ENCODE measurements at places on chromosomes 7 and 10.

- no peak for DNase-seq
Measured at GRCh38 chr10:71285180-71285545, 33.9 kb upstream of the SLC29A3 start.

DNA sequence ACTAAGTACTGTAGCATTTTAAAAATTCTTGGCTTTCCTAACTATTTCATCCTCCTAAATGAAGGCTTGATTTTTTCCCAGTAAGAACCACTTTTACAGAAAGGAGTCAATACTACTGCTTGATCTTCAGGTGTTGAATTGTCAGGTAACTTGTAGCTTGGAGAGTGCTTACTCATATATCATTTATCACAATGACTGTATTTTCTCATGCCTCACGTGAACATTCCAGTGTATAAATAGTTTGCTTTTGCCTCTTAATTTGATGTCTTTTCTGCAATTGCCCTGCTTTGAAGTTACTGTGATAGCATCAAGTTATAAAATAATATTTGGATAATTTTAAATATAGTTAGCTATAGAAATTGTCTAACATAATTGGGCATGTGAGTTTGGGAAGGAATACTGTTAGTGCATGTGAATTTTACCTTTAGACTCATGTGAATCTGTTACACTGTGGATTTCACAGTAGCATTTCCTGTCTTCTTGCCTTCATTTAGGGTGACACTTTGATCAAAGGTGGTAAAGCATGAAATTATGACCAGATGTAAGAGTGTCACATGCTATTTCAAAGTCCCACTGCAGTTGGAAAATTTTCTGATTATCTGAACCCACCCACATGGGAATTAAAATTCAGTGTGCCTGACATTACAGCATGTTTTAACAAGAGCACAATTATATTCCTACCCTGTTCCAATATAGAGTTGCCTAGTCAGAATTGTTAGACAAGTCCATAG, 962.8 kb downstream of the DNAJB9 start:
- no peak for DNase-seq

- DNase-seq = no peak
Measured at GRCh38 chr10:28906415-28906814, 229.1 kb downstream of the BAMBI start.

DNA sequence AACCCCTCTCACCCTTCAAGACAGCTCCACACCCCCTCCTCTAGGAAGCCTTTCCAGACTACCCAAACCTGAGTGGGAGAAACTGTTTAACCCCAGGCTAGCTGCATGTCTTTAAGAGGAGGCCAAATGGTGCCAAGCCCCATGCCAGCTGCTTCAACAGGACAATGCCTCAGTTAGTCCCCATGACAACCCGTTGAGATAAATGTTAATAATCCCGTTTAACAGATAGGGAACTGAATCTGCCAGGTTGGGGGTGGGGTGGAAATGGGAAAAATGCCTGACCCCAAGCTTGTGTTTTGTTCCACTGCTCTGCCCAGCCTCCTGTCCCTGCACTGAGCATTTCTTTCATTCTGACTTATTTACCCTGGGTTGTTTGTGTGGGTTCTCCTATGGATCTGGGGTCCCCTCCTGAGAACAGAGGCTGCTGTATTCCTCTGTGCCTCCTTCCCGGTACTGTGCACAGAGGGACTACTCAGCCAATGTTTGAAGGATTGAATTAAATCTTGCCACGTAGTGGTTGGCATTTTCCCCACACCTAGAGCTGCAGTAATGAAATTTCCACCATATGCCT, 452.6 kb upstream of the ZMIZ1 start:
- no peak for DNase-seq

GRCh38 chr7:109259151-109259550, 689.5 kb downstream of the DNAJB9 start:
- DNase-seq = no peak

Measured in activated CD8-positive, alpha-beta memory T cell treated with anti-CD3 and anti-CD28 coated beads for 1 hour (primary cell).